ENCODE measurements at places on chromosomes 5 and 9.

- DNase-seq = no peak
These were observed 74.6 kb upstream of the ORM1 start for GRCh38 chr9:114248299-114248707.

- DNase-seq = no peak
These were observed 18.1 kb downstream of the PRKACG start for GRCh38 chr9:68995776-68996175.

DNA sequence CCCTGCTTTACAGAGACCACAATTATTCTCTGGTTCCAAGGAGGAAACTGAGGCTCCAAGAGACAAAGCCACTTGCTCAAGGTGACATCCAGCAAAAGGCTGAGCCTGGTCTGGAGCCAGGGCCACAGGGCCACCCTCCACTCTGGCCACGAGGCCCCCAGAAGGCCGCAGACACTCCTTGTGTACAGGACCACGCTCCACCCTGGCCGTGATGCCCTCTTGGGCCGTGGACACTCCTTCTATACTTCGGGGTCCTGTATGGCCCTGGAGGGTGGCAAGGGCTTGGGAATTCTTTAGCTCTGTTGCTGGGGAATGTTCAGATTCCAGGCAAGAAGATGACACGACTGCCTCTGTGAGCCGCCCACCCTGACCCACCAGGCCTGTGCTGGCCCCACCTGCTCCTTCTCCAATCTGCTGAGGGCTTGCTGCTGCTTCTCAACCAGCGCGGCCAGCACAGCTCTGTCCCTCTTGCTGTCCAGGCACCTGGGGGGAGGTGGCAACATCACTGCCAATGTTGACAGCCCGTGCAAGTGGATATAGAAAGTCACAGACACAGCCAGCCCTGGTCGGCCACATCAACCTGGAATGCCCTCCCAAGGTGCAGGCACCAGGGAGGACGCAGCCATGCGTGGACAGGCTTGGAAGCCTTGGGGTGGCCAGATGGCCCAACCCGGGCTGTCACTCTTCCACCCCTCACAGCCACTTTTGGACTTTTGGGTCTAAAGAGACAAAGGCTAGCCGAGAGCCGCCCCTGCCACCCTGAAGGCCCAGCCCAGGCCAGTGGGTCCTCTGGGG is 20.1 kb upstream of the QSOX2 start:
- DNase-seq = no peak

DNA sequence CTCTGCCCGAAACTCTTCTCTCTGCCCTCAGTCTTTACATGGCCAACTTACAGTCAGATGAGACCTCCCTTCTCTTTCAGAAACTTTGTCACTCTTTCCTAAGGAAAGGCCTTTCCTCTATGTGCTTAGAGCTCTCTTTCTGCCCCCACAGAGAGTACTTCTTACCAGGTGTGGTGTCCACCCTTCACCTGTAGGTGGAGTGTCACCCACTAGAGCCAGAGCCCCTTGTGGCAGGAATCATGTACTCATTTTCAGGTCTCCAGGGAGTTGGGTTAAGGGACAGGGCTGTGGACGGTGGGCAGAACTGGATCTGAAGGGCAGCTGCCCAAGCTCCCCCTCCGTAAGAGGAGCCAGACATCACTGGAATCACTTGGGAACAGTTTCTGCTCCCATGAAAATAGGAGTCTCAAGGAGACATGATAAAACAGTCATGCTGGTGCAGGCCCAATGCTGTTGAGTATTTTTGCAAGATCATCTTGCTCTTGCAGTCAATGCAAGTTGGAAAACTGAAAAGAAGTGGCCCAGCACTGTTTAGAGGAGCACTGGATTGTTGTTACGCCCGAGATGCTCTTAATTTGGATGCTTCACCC is 436.7 kb downstream of the ZSWIM6 start:
- no peak for DNase-seq

- DNase-seq = no peak
These were observed 51.4 kb upstream of the CKMT2 start for GRCh38 chr5:81181576-81182316.

DNA sequence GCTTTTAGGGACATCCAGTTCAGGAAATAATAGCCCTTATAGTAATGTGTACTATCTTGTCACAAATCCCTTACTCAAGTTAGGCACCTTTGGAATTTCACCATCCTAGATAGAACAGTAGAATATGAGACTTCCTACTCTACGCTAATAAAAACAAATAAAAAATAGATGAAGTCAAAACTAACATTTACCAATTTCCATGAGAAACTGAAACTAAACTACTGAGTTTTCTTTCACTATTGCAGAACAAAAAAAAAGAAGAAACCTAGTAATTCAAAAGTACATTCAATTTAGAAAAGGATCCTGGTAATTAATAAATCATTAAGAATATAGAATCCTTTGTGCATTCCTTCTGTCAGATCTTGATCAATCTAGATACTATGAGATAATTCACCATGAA is 14.0 kb downstream of the STARD4 start:
- no peak for DNase-seq

DNA sequence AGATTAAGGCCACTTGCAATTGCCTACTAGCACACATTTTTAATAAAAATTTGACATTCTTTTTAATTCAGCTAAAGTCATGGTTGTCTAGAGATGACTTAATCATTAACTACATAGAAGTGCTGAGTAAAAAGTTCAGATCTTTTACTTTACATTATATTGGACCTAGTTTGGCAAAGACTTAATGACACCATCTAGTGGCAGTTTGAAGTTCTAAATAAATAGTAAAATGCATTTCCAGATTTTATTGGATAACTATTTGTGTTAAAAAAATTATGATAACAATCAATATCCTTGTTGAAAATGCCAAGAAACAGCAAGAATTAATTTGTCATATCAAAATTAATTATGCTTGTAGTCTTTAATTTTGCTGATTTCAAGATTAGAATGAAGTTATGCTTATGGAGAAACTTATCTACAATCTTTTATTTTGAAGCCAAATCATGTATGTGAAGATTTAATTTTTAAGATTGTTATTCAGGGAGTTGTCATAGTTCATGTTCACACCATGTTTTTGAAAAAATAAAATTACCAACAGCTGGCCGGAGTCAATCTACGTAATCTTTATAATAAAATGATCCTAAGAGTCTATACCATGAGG is 69.6 kb upstream of the PJA2 start:
- DNase-seq = no peak

DNA sequence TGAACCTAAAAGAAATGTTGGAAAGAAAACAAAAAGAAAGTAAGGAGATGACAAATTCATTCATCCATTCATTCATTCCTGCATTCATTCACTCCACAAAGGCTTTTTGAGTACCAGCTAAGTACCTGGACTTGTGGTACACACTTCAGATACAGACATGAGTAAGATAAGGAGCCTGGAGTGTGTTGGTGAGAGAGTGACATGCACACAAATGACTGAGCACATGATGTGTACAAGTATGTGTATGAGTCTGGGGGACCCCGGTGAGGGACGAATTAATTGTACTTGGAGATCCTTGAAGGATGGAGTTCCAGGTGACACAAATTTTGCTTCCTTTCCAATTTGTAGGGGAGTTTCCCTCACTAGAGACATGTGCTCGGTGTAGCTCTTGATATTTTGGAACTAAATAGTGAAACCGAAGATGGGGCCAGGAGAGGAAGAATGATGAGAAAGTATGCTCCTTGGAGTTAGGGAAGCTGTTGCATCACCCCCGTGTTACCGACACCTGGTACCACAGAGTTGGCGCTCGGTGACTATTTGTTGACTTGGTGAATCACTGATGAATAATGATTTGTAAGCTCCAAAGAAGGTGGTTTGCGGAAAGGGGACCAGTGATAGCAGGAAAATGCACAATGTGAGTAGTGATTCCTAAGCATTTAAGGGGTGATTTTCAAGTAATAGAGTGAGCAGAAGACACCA is 509.8 kb downstream of the CCDC171 start:
- DNase-seq = no peak
